ENCODE measurements at places on chromosomes 11 and 22.

DNA sequence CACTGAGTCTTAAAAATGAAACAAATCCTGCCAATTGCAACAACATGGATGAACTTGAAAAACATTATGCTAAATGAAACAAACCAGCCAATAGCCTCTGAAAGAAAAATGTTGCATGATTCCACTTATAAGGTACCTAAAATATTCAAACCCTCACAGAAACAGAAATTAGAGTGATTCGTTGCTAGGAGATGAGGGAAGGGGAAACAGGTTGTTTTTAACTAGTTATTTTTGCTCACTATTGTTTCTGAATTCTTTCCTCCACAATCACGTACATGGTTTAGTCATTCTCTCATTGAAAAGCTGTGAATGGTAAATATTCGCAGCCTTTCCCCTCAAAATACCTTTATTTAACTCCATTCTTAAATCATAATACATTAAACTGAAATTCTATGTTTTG, 14.0 kb upstream of the TYR start:
- no peak for DNase-seq

DNA sequence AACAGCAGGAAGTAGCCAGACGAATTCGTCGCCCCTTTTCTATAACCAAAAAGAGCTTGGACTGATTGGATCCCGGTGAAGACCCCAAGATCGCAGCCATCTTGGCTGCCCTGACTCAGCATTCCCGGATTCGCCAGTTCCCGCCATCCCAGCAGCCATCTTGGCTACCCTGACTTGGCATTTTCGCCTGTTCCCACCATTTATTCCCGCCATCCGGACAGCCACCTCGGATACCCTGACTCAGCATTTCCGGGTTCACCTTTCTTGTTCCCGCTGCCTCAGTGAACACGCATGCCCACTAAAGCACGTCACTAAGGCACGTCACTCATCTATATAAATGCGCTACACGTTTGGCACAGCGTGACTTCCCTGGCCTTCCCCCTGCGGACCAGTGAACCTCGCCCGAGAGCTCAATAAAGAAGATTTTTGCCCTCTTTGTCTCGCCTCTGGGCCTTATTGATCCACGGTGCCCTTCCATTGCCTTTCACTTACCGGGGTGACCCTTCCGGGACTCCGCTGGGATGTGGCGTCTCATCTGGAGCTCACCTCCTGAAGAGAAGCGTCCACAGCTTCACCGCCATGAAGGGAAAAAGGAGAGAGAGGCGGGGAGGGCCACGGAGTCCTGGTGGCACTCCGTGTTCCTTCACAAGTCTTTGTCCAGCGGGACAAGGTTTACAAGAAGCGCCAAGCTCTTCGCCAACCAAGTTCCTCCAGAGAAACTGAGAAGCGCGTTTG, 4.0 kb upstream of the OR56A3 start:
- no peak for DNase-seq

- DNase-seq, result no peak
These were observed 11.4 kb downstream of the IGSF9B start for GRCh38 chr11:133945087-133945974.

DNA sequence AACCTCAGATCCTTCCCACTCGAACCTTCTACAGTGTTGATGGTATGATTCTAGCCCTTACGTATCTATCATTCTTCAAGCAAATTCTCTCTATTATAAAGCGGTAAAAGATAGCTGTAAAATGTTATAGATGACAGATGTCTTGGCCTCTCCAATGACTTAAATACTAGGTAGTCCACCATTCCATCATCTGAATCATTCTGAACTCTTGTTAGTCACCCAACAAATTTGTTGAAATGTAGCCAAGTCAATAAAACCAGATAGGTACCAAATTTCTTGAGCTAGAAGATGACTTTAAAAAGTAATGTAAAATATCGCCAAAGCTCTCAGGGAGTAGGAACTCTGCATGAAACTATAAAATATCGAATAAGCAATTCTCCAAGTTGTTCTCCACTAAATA, 32.6 kb upstream of the PICALM start:
- no peak for DNase-seq

DNA sequence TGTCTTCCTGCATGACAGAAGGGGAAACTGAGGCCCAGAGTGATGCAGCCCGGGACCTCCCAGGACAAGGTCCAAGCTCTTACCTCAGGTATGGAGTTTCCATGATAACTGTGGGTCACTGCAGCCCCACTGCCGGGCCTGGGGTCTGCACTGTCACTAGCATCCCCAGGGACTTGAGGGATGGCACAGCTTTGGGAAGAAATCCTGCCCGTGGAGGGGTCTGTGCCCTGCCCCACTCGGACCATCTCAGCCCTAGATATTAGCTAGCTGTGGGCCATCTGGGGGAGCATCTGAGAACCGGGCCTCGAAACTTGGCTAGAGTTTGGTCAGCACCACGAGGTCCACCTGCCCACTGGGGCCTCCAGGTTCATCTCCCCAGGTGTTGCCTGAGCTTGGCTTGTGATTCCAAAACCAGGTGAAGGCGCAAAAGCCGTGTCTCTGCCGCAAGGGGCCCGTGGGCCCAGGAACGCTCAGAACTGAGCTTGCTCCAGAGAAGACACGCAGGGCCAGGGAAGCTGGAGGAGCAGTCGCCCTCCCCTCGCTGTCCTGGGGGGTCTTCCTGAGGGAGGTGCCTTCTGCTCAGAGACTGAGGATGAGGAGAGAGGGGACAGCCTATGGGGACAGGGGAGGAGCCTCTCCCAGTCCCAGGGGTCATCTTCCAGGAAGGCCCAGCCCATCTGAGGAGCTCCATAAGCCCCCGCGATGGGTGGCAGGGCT, 4.8 kb downstream of the LINC01488 start:
- no peak for DNase-seq

DNA sequence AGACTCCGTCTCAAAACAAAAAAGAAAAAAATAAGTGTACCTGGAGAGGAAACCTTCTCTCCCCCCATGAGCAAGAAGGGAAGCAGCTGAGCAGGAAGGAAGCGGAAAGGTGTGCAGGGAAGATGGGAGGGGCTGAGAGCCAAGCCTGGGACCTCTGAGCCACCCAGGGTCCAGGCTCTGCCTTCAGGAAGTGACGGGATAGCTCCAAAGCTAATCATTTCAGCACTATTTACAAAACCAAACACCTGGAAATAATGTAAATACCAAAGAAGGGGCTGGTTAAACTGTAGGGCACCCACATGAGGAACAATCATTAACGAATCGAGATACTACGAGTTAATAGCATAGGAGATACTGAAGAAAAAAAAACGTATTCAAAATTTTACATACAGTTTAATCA, 27.9 kb downstream of the ARRB1 start:
- no peak for DNase-seq

DNA sequence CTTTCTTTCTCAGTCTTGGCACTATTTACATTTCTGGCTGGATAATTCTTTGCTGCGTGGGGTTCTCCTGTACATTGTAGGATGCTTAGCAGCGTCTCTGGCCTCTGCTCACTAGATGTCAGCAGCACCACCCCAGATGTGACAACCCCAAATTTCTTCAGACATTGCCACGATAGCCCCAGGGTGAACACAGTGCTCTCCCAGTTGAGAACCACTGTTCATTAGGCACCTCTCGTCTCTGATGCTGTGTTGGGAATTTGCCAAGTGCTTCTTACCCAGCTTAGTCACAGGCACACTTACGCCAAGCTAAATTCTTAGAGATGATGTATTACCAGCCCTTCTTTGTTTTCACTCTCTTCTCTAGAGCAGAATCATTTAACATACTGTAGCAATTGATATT, 9.4 kb downstream of the TRIM6 start:
- DNase-seq, result no peak

DNA sequence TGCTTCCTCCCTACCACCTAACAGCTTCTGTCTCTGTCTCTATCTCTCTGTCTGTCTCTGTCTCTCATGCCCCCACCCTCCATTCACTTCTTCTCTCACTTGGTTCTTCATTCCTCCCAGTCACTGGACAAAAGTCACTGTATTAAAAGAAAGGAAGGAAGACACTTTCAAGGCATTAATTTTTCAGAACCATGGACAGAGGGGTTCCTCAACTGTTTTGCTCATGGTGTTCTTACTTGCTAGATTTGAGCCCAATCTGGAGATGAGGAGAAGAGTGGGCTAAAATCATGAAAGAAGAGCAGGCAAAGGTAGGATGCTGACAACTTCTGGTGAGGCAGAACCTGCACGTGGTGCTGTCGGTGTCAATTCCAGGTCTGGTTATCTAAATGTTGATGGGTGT, 116.7 kb upstream of the LARGE1 start:
- DNase-seq, result no peak

DNA sequence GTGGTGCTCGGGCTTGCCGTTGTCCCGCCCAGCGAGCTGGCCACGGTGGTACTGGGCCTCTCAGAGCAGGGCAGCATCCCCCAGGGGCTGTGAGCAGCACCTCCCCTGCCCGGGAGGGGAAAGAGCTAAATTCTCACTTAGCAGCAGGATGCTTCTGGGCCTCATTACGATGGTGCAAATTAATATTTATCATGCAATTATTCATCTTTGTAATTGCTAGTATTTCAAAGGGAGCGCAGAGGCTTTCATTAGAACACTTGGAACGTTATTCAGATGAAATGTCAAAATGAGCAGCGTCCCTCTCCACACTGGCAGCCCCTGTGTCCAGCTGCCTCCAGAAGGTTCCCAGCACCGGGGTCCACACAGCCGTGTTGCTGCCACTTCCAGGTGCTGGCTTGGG, 95.9 kb upstream of the PRR5 start:
- DNase-seq, result no peak

- no peak for DNase-seq
These were observed 48.4 kb downstream of the ISX start for GRCh38 chr22:35114131-35114980.

GRCh38 chr11:6237761-6238302, 1.1 kb upstream of the CNGA4 start:
- DNase-seq, result no peak

GRCh38 chr22:19456541-19456940, 9.0 kb upstream of the C22orf39 start:
- no peak for DNase-seq

DNA sequence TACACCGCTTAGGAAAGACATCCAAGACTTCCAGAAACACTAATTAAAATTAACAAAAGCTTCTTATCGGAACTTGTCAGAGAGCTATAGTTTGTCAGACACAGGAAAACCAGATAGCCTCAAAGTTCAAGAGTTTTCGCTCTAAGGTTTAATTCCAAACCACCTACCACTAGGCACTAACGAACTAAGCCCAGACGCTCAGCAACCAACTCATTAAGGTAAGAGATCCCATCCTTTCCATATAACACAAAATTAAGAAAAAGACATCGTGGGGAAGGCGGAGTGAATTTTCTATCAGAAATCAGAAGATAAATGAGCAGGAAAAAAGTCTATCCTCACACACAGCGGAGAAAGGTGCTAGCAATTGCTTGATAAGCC, 382 bp downstream of the IMMP1L start:
- DNase-seq, result no peak

DNA sequence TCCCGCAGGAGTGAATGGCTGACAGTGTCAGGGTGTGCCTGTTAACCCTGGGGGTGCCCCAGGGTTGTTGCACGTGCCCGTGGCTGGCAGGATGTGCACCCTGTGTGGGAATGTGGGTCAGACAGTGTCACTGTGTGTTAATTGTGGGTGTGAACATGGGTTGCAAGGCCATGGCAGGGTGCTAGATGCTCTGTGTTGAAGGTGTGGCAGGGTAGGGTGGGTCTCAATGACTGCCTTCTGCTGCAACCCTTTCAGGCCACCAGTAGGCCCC, 8.3 kb downstream of the RIN1 start:
- no peak for DNase-seq

GRCh38 chr22:43789452-43789851, 22.7 kb downstream of the EFCAB6 start:
- peak; percentile 39 for DNase-seq

DNA sequence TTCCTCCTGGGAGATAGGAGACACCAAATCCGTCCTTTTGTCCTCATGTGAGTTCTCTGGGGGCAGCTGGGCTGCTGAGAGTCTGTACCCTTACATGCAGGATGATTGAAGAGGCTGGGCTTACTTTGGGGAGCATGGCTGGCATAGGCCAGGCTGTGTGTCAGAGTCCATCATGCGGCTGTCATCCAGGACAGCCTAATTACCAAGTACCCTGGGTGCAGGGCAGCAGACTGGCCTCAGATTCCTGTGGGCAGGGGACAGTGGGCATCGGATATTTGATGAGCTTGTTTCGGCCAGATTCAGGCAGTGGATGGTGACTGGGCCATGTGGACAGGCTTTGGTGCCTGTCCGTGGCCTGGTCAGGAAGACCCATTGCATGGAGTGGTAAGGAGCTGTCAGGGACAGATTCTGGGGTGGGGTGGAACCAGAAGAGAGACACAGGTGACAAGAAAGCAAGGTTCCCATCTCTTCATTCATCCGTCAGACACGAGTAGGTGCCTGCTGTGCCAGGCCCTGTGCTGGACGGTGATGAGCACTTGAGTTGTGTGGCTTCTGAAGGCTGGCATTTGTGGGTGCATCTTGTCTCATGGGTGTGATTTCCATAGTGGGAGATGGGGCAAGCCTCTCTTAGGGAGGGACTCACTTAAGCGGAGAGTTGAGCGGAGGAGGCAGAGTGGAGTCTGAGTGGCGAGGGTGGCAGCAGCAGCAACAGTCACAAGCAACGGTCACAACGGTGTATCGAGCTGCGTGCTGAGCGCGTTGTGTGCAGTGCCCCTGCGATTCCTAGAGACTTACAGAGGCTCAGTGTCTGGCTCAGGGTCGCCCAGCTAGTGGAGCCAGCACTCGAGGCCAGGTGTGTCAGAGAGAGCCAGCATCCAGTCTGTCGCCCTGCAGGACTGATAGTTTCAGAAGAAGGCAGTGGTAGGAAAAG, 48.7 kb downstream of the TBC1D22A start:
- DNase-seq, result no peak

GRCh38 chr22:31923747-31924146, 20.6 kb upstream of the YWHAH start:
- DNase-seq, result no peak

- DNase-seq, result peak; percentile 55
These were observed 17.2 kb downstream of the CBX7 start for GRCh38 chr22:39135092-39135896.

GRCh38 chr11:102559839-102560238, 29.3 kb upstream of the MMP7 start:
- DNase-seq, result no peak

DNA sequence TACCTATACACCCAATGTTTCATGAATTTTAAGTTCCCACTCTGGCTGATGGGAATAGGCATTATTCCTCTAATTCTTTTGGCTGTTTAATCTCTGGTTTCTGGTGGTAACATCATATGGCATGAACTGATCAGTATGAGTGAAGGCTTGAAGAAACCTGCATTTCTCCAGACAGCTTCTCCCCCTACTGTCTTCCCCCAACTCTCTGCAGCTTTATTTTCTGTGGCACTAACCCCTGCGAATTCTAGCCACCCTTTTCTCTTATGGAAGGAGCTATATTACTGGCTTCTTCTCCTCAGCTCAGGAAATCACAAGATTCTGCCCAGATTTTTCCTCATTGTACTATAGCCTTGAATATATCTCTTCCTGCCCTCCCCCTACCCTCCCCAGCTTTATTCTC, 57.1 kb downstream of the CASP12 start:
- DNase-seq, result no peak
